Stimulated activated CD4-positive, alpha-beta T cell treated with anti-CD3 and anti-CD28 coated beads, Interleukin-4, amount 100 ng/mL, for 48 hours (primary cell): ENCODE measurements at places on chromosomes 16 and 17.

DNA sequence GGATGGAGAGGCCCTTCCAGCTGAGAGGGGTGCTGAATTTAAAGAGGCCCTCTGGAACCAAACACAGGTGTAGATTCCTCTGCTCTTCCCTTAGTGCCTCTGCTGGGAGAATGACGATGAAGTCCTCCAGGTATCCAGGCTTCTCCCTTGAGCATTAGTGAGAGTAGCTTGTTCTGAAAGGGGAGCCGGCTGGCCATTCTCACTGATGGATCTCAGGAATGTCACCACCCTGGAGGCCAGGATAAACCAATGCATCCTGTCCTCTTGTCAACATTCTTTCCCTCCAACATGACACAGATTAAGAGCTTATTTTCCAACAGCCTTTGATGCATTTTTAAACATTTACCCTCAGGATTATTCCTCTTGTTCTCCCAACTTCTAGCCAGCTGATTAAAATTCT, 325.5 kb downstream of the CA10 start:
- DNase-seq = no peak

DNA sequence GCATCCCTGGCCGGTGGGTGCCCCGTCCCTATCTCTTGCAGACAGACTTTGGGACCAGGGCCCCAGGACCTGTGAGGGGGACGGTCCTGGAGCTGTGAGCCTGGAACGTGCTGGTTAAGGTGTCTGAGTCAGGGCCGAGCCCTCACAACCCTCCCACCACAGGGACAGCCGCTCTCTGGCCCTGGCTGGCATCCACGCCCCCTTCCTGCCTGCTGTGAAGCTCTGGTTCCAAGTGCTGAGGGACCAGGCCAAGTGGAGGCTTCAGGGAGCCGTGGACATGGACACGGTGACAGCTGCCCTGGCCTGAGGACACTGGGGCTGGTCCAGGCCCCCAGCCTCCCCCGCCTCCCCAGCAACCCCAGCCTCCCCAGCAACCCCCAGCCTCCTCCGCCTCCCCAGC, 6.6 kb downstream of the TSR3 start:
- DNase-seq = no peak

DNA sequence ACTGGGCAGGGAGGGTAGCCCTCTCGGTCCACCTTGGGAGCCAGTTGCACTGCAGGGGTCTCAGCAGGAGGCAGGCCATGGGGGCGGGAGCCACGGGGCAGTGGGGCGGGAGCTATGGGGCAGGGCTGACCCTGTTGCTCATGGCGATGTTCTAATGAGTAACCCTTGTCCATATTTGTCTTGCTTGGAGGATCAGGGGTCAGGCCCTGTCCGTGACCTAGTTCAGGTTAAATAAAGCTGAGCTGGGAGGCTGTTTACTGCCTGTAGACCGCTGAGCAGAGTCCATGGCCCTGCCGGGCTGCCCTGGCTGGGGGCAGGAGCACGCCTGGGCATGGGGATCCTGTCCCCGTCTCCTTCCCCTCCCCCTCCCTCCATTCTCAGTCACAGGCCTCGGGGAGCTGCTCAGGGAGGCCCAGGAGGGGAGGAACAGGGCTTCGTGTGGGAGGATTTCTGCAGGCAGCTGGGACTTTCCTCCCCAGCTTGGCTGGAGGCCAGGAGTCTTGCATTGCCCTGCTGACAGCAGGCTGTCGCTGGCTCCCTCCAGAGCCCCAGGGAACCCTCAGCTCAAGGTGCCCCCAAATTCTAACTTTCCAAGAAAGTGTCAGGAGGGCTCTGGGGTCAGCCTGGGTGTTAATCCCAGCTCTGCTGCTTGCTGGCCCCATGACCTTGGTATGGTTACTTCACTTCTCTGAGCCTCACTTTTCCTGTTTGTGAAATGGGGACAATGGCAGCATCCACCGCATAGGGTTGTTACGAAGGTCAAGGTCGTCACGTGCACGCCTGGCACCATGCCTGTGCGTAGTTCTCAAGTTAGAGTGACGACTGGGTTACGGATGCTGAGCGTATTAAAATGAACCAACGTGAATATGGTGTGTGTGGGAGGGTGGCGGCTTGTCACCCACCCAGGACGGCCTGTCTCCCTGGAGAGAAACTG, 6.1 kb upstream of the SERPINF2 start:
- peak; percentile 63 for DNase-seq

DNA sequence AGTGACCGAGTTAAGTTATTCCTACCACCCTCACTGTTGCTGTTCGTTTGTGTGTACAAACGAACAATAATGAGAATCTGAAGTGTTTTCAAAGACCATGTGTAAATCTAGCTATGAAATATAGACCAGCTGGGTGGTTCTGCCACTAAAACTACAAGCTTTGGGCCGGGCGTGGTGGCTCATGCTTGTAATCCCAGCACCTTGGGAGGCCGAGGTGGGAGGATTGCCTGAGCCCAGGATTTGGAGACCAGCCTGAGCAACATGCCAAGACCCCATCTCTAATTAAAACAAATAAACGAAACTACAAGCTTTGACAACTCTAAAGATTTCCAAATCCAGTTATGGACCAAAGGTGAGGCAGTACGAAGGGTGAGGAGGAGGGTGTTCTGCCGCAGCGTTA, 973 bp downstream of the RECQL5 start:
- no peak for DNase-seq

DNA sequence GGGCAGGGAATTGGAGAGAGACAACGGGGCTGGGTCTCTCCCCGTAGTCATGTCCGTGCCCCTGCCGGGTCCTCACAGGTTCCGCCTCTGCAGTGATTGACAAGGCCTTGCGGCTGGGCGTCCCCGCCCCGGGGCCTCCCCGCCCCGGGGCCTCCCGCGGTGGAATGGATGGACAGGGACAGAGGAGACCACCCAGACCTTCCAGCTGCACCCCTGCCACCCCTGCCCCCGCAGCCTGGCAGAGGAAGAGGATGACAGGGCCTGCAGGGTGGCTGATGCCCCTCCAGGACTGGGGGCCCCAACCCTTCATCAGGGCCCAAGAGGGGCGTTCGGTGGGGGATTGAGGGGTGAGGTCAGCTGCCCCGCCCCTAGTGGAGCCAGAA, 216.4 kb upstream of the CIBAR2 start:
- DNase-seq = no peak

DNA sequence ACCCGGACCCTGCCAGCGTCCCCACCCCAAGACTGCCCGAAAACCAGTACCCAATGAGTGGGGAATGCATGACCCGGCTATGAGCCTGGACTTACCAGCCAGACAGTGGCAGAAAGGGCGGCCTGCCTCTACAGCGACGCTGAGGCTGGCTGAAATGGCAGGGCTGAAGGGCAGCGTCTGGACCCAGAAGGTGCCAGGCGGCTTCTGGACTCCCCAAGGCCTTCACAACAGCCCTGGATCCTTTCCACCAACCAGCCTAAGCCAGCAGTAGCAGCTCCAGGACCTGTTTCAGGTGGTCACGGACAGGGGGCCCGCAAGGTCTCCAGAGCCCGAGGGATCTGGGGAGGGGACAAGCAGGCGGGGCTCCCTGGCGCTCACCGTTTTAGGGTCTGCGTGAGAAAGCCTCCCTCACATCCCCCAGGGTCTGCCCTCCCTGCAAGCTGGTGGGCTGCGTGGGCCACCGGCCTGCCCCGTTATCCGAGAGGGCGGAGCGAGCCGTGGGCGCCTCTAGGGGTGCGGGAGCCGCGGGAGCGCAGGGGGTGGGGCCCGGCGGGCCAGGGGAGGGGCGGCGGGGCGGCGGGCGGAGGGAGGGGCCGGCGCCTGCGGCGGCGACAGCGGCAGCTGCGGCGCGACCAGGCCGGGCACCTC, at the start of gene RIPOR1:
TSS of gene RIPOR1 (plus strand) at position 608 of the 648 bp plus-strand sequence. CDS start 9,618 bp downstream, outside the sequence.
- DNase-seq = peak; percentile 45

GRCh38 chr17:57311281-57312216, 55.2 kb downstream of the MSI2 start:
- DNase-seq = no peak

DNA sequence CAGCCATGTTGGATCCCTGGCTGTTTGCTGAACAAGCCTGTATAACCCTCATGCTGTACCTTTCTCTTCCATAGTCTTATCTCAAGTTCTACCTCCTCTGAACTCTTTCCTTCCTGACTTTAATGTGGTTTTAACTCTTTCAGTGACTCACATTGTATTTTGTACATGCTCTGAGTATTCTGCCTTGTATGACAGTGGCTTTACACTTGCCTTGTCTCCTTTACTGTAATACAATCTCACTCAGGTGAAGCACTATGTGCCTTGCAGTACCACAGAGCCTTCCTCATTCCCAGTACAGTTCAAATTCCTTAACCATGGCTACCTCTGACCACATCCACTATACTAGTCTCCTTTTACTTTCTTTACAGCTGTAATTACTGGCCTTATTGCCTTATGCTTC, 14.1 kb downstream of the PSMD11 start:
- DNase-seq = no peak

GRCh38 chr17:30520436-30520835, 43.2 kb downstream of the GOSR1 start:
- DNase-seq = no peak

DNA sequence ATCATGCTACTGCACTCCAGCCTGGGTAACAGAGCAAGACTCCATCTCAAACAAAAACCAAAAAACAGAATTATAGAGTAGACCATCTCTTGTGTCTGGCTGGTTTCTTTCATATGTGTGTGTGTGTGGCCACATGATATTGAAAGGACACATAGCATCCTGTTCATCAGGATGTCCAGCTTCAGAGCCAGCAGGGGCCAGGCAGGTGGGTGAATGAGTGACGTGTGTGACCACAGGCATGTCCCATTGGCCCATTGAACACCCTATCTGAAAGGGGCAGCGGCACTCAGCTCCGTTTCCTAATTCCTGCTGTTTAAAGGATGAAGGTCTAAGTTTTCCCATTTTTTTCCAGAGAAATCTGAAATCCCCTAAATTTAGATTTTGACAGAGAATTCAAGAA, 174.2 kb downstream of the PRKCB start:
- no peak for DNase-seq

DNA sequence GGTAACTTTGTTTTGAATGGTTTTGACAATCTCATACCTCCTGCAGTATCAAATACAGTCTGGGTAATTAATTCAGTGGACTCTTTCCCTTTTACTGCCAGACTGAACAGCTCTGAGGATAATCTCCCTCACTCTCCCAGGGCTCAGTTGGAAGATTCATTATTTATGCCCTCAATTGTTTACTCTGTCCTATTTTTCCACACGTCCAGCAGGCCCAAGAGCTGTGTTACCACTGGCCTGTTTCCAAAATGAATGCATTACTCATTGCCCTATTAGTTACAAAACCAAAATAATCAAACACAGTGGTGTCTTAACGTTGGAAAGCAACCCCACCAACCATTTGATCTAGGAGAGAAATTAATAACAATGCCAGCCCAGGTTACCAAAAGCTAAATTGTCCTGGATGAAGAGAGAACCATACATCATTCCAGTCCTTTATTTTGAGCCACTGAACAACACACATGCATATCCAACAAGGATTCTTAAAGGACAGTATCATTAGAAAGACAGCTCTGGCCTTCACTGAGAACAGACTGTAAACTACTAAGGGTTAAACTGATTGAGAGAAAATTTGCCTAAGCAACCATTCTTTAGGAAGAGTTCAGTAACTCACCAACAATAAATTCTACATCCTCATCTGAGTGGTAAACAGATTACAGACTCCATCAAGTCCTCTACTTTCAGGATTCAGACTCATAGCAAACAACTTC, 34.5 kb downstream of the FAM222B start:
- no peak for DNase-seq

DNA sequence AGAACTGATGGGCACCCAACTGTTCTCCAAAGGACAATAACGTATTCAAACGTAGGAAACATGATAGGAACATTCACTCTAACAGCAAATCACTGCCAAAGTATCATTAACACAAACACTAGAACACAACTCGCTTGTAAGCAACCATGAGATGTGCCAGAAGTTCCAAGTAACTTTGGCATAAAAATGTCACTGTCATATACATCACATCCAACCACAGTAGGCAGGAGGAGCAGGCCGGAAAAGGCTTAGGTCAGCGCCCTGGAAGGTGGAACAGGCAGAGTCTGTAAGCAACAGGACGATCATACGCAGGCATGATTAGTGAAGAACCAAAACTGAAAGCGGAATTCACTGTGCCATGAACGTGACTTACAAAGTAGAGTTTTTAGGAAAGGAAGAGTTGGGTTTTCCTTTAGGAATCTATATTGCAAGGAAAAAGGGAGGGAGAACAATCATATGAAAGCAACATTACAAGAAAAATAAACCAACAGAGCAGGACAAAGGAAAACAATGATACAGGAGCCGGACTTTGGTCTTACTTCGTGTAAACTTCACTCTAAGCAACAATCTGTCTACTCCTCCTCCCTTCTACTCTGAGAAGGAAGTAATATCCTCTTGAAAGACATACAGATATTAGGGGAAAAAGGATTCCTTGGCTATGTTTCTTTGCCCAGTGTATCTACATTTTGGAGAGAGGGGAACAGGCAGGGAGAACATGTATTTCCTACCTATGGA, 52.3 kb downstream of the YWHAE start:
- no peak for DNase-seq

DNA sequence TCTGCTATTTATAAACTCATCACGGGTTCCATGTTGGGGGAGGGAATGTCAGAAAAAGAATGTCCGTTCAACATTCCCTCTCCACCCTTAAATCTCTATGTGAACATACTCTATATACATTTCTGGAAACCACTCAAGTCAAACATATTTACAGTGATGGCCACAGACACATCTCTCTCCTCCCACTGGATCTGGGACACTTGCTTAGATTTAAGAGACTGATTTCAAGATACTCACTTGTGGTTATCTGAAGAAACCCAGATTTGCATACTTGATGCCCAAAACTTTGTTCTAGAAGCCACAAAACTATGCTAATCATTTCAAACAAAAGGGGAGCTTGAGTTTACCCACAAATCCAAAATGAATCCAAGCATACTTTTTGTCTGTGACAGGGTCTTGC, 182.9 kb upstream of the SOX9 start:
- DNase-seq = no peak

GRCh38 chr17:64406321-64407200, 15.9 kb upstream of the PECAM1 start:
- DNase-seq = no peak

DNA sequence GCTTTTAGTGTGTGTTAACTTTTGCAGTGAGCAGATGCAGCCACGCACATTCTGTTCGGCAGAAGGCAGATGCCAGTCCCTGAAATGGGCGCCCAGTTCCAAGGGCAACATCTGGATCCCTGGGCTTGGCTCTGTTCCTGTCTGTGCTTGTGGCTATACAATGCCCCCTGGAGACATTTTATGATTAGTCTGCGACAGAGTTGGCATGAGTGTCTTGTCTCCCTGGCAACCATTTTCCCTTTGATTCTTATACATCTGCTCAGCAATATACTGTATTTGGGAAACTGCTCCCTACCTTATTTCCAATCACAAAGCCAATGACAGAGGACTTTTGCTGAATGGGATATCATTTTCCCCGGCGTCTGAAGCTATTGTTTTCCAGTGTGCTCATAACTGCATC, 1629.5 kb upstream of the GOT2 start:
- no peak for DNase-seq

GRCh38 chr17:44541884-44542581, 15.3 kb upstream of the FZD2 start:
- DNase-seq = no peak

- DNase-seq = no peak
Measured at GRCh38 chr17:2687074-2687418, 24.5 kb downstream of the CLUH start.

- DNase-seq = no peak
Measured at GRCh38 chr16:59259950-59260319, 525.8 kb upstream of the GOT2 start.

GRCh38 chr17:863880-864279, 81.7 kb downstream of the MRM3 start:
- no peak for DNase-seq

GRCh38 chr17:42354956-42355843, 33.0 kb downstream of the STAT3 start:
- no peak for DNase-seq
